ENCODE measurements at places on chromosomes 5 and 9.
A peak's percentile ranks its signal among the peaks of the same experiment; 100 is the strongest.

GRCh38 chr5:89851911-89852310, 557.6 kb downstream of the CETN3 start:
- DNase-seq = no peak

DNA sequence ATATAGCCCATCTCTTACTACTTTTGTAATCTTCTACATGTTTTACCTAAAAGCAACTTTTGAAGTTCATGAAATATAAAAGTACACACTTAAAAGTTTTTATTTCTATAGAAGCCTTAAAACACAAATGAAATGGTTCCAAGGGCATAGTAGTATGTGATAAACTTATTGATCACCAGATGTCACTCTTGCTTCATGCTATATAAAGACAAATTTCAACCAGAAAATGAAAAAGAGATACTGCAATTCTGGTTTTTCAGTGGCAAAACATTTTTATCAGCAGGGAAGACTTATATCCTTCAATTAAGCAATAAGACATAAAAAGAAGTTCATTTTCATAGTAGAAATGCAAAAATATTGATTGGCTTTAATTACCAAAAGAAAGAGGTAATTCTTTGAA, 69.4 kb upstream of the FBXL17 start:
- DNase-seq = peak; percentile 21

DNA sequence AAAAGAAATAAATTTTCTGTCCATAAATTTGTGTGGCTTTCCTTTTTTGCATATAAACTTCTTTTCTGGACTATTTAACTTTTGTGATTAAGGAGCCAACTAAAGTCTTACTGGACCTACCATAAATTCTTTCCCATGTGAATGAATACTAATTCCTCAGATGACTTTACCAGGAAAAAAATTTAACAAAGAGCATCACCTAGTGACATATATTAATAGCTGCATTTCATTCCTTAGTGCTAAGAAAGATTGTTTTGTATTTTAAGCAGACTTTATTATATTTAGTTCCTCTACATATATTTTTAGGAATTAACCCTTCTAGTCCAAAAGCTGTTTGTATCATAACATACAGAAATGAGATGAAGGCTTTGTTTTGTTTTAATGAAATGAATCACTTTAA, 64.4 kb downstream of the C9orf85 start:
- no peak for DNase-seq

GRCh38 chr9:114935119-114935518, 4.7 kb upstream of the TNFSF8 start:
- DNase-seq = no peak

- DNase-seq = no peak
Measured at GRCh38 chr9:113241161-113241560, 19.8 kb downstream of the SLC31A1 start.

- no peak for DNase-seq
Measured at GRCh38 chr5:59583151-59583809, 310.2 kb downstream of the PDE4D start.

GRCh38 chr5:59206132-59206581, 623.3 kb downstream of the RAB3C start:
- no peak for DNase-seq

DNA sequence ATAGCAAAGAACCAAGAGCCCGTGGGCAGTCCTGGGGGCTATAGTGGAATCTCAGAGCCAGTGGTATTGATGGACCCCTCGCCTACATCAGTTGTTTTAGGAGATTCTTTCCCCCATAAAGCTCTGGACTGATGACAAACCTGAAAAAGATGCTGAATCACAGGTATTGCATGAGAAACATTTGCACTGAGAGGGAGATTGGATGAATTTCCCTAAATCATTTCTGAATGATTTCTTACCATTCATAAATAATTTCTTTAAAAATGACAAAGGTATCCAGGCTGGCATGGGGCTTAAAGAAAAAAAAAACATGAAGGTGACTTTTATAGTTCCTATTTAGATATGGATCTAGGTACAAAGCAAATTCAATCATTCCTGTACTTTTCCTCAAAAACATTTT, 54.0 kb upstream of the SLIT3 start:
- no peak for DNase-seq

DNA sequence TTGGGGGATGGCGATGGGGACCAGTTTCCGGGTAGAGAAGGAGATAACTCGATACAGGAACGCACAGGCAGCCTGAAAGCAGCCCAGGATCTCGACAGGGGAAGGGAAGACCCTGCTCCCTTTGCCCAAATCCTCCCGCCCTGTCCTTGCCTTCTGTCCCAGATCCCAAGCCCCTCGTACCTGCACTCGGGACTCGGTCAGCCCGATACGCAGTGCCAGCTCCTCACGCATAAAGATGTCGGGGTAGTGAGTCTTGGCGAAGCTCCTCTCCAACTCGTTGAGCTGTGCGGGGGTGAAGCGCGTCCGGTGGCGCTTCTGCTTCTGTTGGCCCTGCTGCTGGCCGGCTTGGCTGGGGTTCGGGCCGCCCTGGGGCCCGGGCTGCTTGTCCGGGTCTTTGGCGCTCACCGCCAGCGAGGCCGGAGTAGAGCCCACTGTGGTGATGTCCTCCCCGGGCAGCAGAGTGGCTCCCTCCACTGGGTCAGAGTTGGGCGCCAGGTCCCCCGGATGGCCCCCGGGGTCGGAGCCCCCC, 1.8 kb downstream of the OTP start:
- DNase-seq = no peak

DNA sequence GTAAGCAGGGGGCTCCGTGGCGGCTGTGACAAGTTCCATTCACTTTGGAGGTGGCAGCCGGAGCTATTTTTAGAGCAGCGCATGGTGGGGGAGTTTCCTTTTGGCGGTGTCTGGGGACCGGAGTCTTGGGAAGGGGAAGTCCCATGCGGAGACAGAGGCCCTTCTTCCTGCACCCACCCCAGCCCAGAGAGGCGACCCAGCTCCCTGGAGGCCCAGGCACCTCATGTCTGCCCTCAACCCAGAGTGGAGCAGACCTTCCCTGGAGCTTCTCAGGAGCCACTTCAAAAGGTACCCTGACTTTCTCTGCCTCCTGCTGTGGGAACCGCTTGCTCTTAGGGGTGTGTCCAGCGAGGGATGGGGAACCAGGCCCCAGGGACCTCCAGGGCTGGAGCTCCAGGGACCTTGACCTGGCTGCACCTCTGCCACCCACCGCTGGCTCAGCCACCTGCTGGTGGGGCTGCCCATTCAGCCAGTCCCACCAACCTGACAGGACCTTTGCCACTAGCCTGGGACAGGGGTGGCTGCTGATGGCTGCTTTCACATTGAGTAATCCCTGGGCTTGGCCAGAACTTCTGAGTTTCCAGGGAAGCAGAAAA, 34.1 kb downstream of the NEK6 start:
- DNase-seq = no peak

DNA sequence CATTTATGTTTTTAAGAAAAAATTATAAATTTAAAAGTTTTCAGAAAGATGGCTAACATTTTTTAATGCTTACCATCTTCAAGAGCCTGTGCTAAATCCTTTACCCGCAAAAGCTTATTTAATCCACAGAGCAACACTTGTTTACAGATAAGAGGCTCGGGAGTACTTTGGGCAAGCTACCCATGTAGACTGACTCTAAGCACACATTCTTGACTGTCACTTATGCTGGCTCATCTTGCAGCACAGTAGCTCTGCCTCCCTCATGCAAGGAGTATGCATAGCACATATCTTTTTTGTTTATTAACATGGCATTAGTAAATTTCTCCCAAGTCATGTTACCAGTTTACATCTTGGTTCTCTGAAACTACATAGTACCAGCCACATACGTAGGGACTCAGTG, 14.7 kb downstream of the SH3RF2 start:
- no peak for DNase-seq

- no peak for DNase-seq
Measured at GRCh38 chr5:159130871-159131270, 31.2 kb upstream of the EBF1 start.

GRCh38 chr9:94632737-94633136, 6.6 kb downstream of the FBP1 start:
- DNase-seq = no peak

GRCh38 chr9:131366761-131367401, 27.0 kb upstream of the PRRC2B start:
- no peak for DNase-seq

- DNase-seq = no peak
Measured at GRCh38 chr9:127124792-127125191, 2.4 kb upstream of the ANGPTL2 start.

GRCh38 chr9:76366275-76366674, 28.0 kb downstream of the RFK start:
- no peak for DNase-seq

DNA sequence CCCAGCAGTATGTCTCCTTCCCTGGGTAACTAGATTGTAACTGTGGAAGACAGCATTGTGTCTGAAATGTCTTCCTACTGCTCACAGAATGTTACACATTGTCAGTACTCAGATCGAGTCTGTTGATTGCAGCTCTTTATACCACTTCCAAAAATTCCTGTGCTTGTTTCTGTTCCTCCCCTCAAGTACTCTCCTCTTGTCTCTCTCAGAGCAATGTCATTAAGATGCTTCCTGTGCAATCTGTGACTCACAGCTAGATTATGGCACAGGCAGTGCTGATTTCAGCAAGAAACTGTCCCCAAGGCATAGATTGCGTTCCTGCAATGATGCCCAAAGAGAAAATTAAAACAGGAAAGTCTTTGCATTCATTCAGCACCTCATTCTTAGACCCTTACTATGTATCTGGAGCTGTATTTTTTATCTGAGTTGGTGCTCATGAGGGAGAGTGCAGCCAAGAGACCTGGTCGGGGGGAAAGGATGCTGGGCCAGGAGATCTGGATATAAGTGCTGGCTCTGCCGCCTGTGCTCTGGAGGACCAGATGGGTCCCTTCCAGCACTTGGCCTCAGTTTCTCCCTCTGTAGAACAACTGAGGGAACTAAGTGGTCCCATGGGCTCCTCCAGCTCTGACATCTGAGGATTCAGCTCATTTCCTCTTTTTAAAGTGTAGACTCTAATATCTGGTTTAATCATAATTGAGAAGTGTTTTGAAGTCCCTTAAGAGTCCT, 40.8 kb upstream of the GNPDA1 start:
- no peak for DNase-seq

GRCh38 chr5:8057769-8058168, 188.8 kb downstream of the MTRR start:
- no peak for DNase-seq

DNA sequence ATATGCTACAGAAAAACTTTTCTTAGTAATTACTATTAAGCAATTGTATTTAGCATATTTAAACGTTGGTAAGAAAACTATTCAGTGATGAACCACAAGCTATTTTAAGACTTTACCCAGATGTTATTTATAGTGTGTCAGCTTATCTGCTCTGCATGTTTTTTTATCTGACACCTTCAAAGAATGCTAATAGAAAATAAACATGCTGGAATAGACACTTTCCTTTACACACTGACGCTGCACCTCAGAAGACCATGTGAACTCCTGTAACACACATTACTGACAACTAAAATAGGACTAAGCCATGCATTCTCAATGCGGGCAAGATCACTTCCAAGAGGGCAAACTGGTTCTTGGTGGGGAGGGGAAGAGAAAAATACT, 38.3 kb downstream of the FNIP1 start:
- peak; percentile 83 for DNase-seq

GRCh38 chr9:112997236-112997941, 14.6 kb downstream of the ZNF883 start:
- DNase-seq = no peak

DNA sequence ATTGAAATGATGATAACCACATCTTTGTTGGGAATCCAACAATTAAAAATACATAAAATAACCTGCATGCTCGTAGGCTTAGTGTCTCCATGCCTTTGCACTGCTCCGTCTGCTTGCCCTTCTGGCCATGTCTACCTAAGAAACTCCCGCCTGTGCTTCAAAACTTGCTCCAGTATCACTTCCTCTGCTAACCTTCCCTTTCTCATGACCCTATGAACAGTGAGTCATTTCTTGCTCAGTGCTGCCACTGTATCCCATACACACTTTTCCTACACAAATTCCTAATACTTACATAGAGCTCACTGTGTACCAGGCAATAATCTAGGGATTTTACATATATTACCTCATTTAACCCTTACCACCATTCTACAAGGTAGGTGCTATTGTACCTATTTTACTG, 33.5 kb downstream of the TMEM245 start:
- no peak for DNase-seq

DNA sequence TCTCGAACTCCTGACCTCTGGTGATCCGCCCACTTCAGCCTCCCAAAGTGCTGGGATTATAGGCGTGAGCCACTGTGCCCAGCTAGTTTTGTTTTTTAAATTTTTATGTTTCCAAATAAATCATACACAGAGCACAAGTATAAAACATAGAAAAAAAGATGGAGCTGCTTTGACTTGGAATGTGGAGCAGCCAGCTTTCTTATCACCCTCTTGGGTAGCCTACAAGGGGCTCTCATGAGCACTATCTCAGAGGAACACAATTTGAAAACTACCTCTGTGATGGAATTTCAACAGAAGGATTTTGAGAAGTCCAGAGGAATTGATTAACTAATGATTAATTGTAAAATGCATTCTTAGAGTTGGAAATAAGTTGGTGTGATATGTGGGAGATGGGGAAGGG, 45.9 kb downstream of the NSD1 start:
- DNase-seq = no peak

- DNase-seq = no peak
Measured at GRCh38 chr5:176812269-176813259, 2.2 kb downstream of the UNC5A start.

DNA sequence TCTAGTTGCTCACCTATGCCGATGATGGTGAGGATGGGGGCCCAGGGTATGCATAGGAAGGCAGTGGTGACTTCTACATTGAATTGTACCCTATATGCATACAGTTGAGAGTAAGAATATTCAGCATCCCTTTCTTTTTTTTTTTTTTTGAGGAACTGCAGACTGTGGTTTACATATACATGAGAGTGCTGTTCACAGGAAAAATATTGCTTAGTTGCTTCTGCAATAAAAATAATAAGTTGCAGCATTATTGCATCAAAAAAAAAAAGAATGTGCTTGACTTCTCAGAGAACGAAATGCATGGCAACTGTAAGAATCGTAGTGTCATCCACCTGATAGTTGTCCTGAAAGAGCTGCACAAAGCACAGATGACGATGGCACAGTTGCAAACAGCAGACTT, 52.8 kb downstream of the PTCD2 start:
- no peak for DNase-seq

DNA sequence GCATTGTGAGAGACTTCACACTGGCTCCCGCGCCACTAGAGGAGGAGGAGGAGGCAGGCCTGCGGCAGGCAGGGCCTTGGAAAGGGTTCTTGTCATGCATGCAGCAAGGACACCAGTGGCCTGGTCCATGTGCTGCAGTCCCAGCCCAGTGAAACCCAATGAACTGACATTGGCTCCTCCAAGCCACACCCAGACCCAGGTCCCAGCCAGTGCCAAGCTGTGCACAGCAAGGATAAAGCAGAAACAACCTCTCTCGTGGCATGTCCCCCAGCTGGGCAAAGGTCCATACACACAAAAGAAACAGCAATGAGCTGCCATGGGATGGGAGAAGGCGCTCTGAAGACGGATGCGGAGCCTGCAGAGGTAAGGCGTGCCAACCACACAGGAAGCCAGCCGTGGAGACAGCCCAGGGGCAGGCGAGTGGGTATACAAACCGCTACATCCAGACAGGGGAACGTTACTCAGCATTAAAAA, 89.2 kb downstream of the SEMA4D start:
- peak; percentile 40 for DNase-seq
